ENCODE measurements at places on chromosomes 2 and 18.

GRCh38 chr2:124335058-124335457, 310.0 kb downstream of the CNTNAP5 start:
- DNase-seq = no peak

DNA sequence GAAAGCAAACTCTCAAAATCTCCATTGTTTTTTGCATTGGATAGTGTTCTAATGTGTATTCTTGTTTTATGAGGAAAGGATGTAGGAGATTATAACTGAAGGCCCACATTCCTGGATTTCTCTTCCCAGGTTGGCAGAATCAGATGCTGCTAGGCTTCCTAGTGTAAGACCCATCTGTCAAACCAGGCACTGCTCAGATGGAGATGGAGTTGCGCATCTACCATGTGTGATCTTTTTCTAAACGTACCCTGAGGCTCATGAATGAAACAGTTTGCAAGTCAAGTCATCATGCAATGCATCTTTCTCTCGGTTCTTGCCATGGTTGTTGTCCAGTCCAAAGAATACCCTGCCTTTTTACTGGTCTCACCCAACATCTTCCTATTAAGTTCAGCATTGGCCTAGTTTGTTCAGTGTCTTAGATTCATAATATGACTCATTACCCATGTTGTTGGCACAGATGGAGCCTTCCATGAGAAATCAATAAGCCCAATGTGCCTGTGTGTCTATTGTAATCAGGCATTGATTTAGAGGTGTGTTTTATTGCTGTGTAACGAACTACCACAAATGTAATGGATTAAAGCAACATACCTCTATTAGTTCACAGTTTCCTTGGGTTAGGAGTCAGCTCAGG, 127.4 kb downstream of the NYAP2 start:
- no peak for DNase-seq

GRCh38 chr18:56709463-56709862, 58.3 kb downstream of the WDR7 start:
- no peak for DNase-seq

DNA sequence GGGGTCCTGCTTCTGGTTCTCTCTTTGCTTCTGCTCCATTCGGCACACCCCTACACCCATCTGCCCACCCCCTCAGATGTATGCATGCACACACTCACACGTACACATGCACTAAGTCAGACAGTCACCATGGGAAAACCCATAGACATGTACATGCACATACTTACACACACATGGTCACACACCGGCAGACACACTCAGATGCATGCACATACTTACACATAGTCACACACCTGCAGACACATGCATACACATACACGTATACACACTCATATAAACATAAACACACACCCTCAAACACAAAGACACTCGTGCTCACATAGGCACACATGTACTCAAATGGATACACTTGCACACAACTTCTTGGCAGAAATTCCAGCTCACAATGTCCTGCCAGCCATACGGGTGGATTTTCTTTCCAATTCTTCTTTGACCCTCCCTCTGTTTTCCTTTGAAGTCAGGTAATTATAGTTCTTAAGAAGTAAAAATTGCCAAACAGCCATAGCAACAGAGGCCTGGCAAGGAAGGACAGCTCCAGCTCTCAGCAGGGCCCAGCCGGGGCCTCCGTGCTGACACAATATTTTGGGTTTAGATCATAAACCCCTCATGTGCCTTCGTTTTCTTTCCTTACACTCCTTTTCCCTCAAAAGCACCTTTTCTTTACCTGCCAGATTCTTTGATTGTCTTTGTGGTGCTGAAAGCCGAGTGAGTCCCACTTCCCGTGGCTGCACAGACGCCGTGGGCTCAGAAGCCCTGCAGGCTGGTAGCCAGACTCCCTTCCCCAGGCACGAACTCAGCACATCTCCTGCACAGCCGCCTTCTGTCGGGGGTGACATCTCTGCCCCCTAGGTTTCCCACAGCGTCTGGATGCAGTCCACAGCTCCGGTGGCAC, 195.7 kb downstream of the ARL4C start:
- DNase-seq = no peak

DNA sequence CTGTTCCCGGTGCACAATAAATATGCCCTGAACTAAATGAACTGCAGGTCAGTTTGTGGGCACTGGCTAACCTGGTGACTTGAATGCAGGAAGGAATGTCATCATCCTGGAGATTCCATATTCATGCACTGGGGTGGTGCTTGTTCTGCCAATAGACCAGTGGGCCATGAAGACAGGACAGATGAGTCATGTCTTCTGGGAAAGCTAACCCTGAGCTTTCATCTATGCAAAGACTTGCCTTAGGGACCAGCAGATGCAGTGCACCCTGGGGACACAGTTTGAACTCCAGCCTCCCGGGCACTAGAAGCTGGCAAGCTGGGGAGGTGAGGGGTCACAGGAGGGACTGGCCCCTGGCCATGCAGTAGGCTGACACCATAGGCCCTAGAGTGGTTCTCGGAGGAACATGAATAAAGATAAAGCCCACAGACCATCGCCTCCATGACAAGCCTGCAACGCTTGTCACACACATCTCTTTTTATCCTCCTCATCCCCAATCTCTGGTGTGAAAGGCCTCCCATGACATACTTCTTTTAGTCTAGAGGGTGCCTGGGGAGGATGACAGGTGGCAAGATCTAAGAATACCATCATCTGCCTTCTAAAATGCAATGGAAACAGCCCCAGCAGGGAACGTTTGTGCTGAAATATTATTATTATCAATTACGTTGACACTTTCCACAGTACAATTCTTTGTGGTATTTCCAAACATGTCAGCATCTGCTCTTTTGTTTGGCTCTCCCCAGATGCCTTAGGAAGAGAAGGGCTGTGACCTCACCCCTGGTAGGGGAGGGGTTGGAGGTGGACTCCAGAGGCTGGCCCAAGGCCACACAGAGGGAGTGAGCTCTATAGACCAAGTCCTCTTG, 267.4 kb upstream of the RAB6C start:
- DNase-seq = no peak

GRCh38 chr2:168178520-168179324, 68.7 kb downstream of the STK39 start:
- no peak for DNase-seq

- no peak for DNase-seq
Observed at GRCh38 chr18:60053747-60054304, 154.0 kb downstream of the PMAIP1 start.

All from CMK (cell line).